ENCODE measurements at places on chromosomes 2 and 18.

DNA sequence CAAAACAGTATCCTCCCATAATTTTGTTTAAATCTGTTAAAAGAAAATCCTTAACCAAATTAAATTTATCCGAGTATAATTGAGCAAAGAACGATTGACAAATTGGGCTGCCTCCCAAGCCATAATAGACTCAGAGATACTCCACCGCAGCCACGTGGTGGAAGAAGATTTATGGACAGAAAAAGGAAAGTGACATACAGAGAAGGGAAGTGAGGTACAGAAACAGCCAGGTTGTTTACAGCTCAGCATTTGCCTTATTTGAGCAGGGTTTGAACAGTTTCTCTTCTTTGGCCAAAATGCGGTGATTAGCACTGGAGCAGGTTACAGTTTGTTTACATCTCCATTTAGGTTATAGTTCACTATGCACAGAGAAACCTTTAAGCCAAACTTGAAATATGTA is 60.8 kb downstream of the KYNU start:
- no peak for DNase-seq

DNA sequence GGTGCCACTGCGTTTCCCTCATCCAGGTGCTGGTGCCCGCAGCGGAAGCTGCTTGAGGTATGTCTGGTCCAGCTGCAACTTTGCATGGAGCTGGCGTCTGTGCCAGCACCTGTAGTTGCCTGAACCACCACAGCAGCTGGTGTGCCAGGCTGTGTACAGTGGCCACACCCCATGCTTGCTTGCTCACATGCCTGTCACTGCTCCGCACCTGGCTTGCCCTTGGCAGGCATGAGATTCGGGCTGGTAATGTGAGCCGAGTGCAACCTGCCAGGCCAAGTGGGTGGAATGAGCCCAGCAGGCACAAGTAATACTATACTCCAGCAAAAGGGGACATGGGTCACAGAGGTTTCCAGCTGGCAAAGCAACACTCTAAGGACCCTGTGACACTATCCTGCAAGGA is 1123.3 kb upstream of the ACVR2A start:
- DNase-seq: no peak

DNA sequence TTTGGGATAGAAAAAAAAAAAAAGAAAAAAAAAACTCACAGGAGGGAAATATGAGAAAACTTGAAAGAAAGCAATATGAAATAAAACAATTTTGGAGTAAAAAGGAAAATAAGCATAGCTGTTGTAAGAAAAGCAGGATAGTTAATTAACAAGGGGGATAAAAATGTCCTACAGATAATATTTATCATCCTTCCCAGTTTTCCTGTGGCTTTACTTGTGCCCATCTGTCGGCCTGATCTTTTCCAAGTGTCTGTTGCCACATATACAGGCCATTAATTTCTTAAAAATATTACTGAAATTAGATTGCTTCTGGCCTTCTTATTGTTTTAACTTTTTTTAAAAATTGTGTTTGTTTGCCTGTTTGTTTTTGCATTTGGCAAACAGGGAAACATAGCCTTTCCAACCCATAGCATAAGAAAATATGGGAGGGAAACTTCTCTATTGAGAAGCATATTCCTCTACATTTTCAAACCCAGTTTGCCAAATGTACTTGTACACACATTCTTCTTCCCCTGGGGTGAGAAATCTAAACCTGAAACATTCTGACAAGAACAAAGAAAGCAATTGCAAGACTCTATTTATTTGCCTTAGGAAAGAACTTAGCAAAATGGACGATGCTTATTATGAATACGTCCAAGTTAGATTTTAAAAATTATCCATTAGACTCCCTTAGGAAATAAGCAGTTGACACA is 272.3 kb downstream of the CDH20 start:
- DNase-seq: no peak

DNA sequence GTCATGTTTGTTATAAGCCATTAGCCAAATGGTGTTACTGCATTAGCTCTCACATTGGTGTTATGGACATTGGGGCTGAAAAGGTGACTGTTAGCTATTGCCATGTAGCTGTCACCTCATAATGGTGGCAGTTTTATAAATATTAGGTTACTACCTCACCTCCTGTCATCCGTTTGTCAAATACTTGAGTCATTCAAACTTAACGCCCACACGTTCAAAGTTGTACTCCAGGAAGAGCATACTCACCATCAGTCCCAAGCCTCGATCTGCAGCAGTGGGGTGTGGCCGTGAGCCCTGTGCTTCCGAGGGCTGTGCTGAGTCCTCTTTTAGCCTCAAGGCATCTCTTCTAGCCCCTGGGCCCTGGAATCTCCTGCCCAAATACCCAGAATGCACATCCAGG is 87.3 kb downstream of the PDK1 start:
- no peak for DNase-seq

GRCh38 chr2:161170958-161171932 is 11.0 kb downstream of the TANK start:
- no peak for DNase-seq

- DNase-seq: no peak
These were observed 53.0 kb downstream of the PTRHD1 start for GRCh38 chr2:24740142-24740541.

DNA sequence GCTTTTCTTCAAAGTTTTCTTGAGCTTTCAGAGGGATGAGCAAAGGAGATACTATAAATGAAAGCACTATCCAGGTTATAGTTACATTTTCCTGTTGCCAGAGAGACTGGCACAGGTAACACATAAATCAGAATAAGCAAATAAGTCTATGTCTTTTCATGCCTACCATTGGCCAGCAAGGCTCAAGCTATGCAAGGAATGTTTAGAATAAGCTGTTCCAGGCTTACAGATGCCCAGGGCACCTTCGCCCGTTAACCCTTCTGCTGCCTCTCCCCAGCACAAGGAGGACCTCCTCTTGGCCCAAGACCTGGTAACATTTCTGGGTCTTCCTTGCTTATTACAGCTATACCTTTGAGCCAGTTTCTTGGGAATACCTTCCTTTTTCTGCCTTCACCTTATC is 233.7 kb upstream of the MEIS1 start:
- DNase-seq: no peak

- no peak for DNase-seq
These were observed 58.2 kb downstream of the PLEKHM3 start for GRCh38 chr2:207967121-207967520.

DNA sequence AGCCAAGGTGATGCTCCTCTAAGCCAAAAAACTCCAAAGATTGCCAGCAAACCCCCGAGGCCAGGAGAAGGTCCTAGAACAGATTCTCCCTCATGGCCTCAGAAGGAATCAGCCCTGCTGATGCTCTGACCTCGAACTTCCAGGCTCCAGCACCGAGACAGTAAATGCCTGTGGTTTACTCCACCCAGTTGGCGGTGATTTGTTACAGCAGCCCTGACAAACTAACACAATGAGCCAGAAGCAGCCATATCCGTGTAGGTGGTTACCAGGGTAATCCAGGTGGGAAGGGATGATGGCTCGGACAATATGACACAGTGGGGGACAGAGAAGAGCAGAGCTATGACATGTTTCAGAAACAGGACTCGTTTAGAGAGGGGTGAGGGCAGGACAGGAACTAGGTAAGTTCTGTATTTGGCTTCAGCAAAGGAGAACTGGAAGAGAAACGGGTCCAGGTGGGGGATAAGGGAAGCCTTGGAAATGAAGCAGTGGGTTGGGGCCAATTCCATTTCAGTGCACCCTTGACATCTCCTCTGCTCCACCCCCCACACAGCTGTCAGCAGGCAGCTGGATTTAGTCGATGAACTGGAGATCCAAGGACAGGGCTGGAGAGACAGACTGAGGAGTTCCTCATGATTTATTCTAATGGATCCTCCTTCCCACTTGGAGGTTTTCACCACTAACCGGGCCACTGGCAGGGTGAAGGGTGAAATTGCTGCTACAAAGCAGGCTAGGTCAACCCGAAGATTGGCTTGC is 179.7 kb upstream of the SH3BP4 start:
- DNase-seq: peak; percentile 93

- no peak for DNase-seq
These were observed 1.9 kb downstream of the ZNF236 start for GRCh38 chr18:76824145-76824676.

- no peak for DNase-seq
These were observed 10.6 kb downstream of the FAP start for GRCh38 chr2:162232671-162233070.
